ENCODE measurements at places on chromosomes 5 and 9. TPM values are rescaled to one million over a fixed set of nuclear protein-coding genes. Genes with fewer than 3 reads are reported as not detected.

DNA sequence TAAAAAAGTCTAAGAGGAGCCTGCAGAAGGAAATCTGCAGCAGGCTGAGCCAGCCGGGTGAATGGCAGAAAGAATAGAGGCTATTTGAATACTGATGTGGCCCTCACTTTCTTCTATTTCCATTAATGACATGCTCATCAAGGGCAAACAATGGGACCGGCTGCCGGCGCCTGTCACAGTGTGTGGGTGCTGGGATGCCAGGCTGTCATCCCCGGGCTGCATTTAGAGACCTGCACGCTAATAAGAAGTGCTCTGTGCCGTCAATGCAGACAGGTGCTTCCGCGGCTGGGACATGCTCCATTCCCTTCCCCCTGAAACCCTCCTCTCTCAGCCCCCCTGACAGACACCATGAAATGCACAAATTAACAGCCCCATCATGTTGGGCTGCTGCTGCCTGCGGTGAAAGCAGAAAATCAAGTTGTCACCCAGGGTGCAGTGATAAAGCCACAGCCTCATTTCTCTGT lies 217.7 kb upstream of the TBCA start:
- no peak for DNase-seq

SPACA9 gene
- polyA plus RNA-seq = 4.4 TPM

GRCh38 chr5:149708981-149709594 lies 21.0 kb upstream of the PPARGC1B start:
- DNase-seq = no peak

- DNase-seq = peak; percentile 1
These were observed at the start of gene EGFLAM for GRCh38 chr5:38258319-38259061. EGFLAM (plus strand) TSS chr5:38258559; CDS start chr5:38258755, 196 bp downstream.

SLC4A9 gene
- polyA plus RNA-seq = not detected

LCN9 gene
- polyA plus RNA-seq = not detected

DNA sequence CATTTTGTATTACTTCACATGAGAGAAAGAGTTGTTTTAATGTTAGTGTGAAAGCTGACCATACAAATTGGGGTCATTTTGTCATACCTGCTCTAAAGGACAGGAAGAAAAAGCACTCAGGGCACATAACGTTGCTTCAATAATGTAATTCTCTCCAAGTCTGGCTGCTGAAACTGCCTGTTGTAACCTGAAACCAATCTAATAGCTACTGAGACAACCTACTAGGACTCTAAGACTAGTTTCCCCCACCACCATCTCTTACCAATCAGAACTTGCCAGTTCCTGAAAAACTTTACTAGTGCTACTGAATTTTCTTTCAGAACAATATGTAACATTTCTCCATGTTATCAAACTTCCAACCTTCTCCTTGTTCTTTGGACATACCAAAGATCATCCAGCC lies 374.7 kb downstream of the PTPRD start:
- DNase-seq = no peak

- DNase-seq = no peak
These were observed 30.0 kb upstream of the ADRA1B start for GRCh38 chr5:159886296-159886695.

DNA sequence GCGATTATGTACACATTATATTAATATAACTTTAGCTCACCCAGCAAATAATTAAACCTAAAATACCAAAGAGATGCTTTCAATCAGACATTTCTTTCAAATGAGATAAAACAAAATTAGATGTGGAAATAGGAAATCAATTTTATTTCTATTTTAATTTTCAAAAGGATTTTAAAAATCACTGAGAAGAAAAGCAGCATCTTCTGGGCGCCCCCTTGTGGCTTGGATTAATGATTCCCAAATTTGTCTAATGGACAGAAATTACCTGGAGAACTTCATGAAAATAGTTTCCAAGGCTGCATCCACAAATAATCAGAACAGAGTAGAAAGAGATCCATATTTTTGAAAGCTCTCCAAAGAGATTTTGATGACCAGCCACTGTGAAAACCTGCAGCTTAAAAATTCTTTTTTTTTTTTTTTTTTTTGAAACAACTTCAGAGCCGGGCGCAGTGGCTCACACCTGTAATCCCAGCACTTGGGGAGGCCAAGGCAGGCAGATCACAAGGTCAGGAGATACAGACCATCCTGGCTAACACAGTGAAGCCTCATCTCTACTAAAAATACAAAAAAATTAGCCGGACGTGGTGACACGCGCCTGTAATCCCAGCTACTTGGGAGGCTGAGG lies 50.9 kb upstream of the CEMIP2 start:
- DNase-seq = peak; percentile 15

- no peak for DNase-seq
These were observed 149.7 kb upstream of the SV2C start for GRCh38 chr5:75933489-75933888.

- peak; percentile 35 for DNase-seq
These were observed 19.9 kb upstream of the GLIPR2 start for GRCh38 chr9:36116593-36116992.

PTPRD gene
- polyA plus RNA-seq = 0.35 TPM

- DNase-seq = peak; percentile 68
These were observed 11.6 kb downstream of the ABL1 start for GRCh38 chr9:130846487-130847305.

CDX1 gene
- 0.09 TPM for polyA plus RNA-seq

DBH gene
- polyA plus RNA-seq = not detected
